ENCODE measurements at places on chromosomes 2 and 18. TPM values are rescaled to one million over a fixed set of nuclear protein-coding genes. Genes with fewer than 3 reads are reported as not detected.

The FOXI3 gene
- total RNA-seq, result not detected

The GMCL1 gene
- 16.1 TPM for total RNA-seq

The KRTCAP3 gene
- total RNA-seq, result 3.2 TPM

DNA sequence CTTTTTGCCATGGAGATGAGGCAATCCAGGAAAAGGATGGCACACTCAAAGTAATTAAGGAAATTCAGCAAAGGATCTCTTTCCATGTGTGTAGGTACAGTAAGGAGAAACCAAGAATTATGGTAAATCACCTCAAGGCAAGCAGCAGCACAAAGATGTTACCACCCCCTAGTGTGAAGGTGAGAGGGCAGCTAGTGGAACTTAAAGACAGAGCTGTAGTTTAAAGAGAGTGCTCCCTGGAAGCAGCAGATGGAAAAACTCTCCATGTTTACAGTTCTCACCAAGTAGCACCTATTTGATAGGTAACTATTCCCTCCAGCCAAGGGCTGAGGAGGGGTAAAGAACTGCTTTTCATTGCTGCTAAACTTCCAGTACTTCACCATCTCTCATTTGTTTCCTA lies 860.4 kb upstream of the CRIM1 start:
- no peak for DNase-seq
- no peaks in the 10 kb centered on the region for H3K36me3 ChIP-seq
- no peaks in the 10 kb centered on the region for H3K27me3 ChIP-seq
- peak overlapping the region; percentile 75 for H3K27ac ChIP-seq
- no peak overlapping the region for H3K4me3 ChIP-seq
- peaks cover 44% of the 10 kb centered on the region for H3K4me1 ChIP-seq

- no peak overlapping the region for H3K4me3 ChIP-seq
- no peak for DNase-seq
- H3K27me3 ChIP-seq, result peaks cover 7% of the 10 kb centered on the region
- H3K4me1 ChIP-seq, result peaks cover 26% of the 10 kb centered on the region
- no peak overlapping the region for H3K27ac ChIP-seq
- H3K36me3 ChIP-seq, result no peaks in the 10 kb centered on the region
Measured at GRCh38 chr18:51342815-51343214, 145.3 kb upstream of the MEX3C start.

GRCh38 chr2:119794237-119794636 lies 34.5 kb downstream of the PTPN4 start:
- H3K27me3 ChIP-seq, result no peaks in the 10 kb centered on the region
- peaks cover 20% of the 10 kb centered on the region for H3K36me3 ChIP-seq
- no peak overlapping the region for H3K4me3 ChIP-seq

DNA sequence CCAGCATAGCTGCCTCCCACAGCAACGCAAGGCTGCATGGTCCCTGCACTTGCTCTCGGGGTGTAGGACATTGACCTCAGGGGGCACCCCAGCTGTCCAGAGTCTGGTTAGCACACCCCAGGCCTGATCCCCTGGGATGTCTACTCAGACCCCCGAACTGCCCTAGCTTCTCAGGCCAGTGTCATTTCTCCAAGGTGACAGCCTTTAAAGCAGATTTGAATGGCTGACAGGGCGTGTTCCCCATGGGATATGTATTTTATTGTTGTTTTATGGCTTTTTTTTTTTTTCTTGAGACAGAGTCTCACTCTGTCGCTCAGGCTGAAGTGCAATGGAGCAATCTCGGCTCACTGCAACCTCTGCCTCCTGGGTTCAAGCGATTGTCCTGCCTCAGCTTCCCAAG lies 40.8 kb upstream of the PTMA start:
- no peak for DNase-seq
- H3K4me1 ChIP-seq, result peaks cover 43% of the 10 kb centered on the region
- H3K36me3 ChIP-seq, result no peaks in the 10 kb centered on the region
- no peaks in the 10 kb centered on the region for H3K27me3 ChIP-seq

The C1QL2 gene
- not detected for total RNA-seq

The C2orf15 gene
- total RNA-seq, result 0.26 TPM

The RIT2 gene
- not detected for total RNA-seq

The GREB1L gene
- total RNA-seq, result 0.60 TPM

The C2orf72 gene
- total RNA-seq, result not detected

The AQP4 gene
- total RNA-seq, result not detected

GRCh38 chr2:105081006-105081601 lies 43.2 kb downstream of the MRPS9 start:
- peaks cover 6% of the 10 kb centered on the region for H3K36me3 ChIP-seq
- H3K27ac ChIP-seq, result peak overlapping the region; percentile 46
- no peak for DNase-seq

The GPC1 gene
- 149 TPM for total RNA-seq

The MAP4K3 gene
- total RNA-seq, result 35.0 TPM

GRCh38 chr2:221908518-221908917 lies 336.4 kb upstream of the EPHA4 start:
- H3K4me3 ChIP-seq, result no peak overlapping the region
- no peaks in the 10 kb centered on the region for H3K27me3 ChIP-seq

The NT5DC4 gene
- not detected for total RNA-seq

The AMER3 gene
- total RNA-seq, result not detected

- peaks cover 18% of the 10 kb centered on the region for H3K36me3 ChIP-seq
- peaks cover 4% of the 10 kb centered on the region for H3K4me1 ChIP-seq
- no peak for DNase-seq
- no peak overlapping the region for H3K27ac ChIP-seq
- H3K27me3 ChIP-seq, result no peaks in the 10 kb centered on the region
Measured at GRCh38 chr18:44811572-44812125, 131.0 kb downstream of the SETBP1 start.

The ABCB11 gene
- not detected for total RNA-seq
